ENCODE measurements at places on chromosomes 4 and X.

DNA sequence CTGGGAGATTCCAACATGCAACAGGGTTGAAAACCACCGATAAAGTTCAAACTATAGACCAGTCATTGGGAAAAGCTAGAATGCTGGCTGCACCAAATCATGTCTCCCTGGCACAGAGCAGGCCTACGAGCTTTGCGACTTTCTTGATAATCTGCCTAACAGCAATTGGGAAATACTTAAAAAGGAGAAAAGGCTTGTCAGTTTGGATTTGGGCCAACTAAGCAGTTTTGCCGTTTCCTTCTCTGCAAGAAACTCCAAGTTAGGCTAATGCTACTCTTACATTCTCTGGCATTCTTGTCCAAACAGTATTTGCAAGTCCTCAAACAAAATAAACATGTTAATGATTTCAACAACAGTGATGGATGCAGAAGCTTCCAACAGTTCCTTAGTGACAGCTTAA is 87.9 kb downstream of the PDK3 start:
- DNase-seq, result no peak

GRCh38 chr4:22129454-22130029 is 181.0 kb upstream of the KCNIP4 start:
- no peak for DNase-seq

- DNase-seq, result no peak
Measured at GRCh38 chr4:179225594-179225993, 1783.4 kb upstream of the AGA start.

GRCh38 chrX:39242187-39242586 is 440.9 kb downstream of the MID1IP1 start:
- no peak for DNase-seq

DNA sequence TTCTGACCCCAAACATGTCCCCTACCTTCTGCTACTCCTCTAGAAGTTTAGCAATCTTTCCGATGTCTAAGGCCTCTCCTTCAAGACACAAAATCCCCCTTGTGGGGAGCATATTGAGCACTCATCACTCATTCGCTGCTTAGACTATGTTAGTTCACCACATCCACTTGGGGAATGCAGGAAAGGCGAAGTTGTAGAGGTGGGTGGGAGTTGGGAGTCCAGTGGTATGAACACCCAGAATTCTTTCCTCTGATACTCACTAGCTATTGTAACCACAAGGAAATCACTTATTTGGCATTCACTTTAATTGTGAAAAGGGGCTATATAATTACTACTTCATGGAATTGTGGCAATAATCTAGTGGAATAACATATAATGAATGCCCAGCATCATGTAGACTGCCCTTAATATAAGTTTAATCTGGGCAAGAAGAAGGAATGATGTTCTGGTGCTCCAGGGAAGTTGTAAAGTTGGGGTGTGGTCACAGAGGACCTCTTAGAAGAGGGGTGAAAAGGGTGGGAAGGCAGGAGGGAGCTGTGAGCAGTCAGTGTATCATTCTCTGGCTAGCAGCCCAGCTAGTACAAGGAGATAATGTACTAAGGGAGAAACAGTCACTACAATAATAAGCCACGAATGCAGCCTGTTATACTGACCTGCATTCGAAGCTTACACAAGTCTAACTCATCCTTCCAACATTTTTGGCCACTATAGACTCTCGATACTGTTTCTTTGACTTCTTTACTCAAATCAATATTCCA is 468.2 kb upstream of the DIPK2B start:
- DNase-seq, result no peak

DNA sequence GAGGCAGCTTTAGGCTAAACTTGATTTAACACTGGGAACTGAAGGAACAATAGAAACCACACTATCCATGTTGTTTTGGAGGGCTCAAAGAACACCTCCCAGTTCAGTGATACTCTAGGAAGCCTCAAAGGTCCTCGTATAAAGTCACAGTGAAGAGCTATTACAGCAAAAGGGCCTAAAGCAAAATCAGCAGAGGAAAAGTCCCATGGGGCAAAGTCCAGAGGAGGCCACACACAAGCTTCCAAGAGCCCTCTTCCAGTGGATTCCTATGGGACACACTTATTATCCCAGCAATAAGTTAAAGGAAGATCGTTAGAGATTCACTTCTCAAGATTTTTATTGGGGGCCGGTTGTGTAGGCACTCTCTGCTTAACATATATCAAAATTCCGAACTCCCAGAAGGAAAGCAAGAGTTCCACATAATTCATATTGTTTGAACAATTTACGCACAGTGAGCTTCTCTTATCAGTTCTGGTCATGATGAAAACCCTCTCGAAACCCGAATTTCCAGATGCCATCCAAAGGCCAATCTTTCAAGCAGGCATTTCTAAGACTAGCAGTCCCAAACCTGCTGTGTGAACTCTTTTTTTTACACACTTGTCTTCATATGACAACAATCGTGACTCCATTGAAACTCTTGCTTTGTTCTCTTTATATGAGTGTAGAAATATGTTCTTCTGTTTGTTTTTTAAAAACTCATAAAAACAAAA is 53.7 kb downstream of the ANXA5 start:
- no peak for DNase-seq

GRCh38 chr4:8201321-8201781 is 2.3 kb downstream of the SH3TC1 start:
- DNase-seq, result no peak

GRCh38 chr4:7253837-7254236 is 61.5 kb downstream of the SORCS2 start:
- DNase-seq, result no peak

GRCh38 chr4:143252478-143252877 is 67.8 kb downstream of the USP38 start:
- no peak for DNase-seq

GRCh38 chr4:21367567-21367966 is 581.0 kb downstream of the KCNIP4 start:
- no peak for DNase-seq

- no peak for DNase-seq
Measured at GRCh38 chrX:27884654-27885053, 76.9 kb downstream of the MAGEB10 start.

DNA sequence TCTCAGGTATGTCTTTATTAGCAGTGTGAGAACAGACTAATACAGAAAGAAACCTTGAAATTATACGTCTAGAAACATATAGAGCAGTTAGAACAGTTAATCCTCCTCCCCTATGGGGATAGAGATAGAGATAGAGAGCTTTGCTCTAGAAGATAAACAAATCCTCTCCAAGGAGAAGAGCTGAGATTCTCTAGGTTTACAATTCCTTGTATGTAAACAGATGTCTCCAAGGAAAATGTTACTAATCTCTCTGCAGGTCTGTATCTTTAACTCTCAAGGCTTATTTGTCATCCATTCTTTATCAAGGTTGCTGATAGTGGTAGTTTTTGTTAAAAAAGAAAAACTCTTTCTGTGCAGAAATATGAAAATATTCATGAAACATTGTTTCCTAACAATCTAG is 282.1 kb upstream of the GIMD1 start:
- DNase-seq, result no peak

DNA sequence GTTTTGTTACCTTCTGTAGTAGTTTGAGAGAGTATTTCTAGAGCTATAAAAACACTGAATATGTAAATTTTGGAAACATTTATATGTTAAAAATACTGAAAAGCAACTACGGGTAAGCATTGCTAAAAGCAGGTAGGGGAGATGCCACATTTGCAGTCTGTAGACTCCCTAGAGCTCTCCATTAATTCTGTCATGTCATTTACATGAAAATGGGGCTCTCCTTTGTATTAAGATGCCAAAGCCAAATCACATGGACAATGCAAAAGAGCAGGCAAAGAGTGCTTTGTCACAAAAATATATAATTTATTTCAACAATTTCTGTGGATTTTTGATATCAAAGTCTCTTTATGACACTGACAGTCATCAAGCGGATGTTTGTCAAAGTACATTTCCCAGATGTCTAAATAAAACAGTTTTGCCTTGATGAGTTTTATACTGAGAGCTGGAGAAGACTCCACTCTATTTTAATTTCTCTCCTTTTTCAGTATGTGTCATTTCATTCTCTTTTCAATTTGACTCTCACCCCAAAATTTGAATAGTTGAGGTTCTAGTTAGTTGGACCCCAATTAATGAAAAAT is 51.8 kb downstream of the LDB2 start:
- no peak for DNase-seq

DNA sequence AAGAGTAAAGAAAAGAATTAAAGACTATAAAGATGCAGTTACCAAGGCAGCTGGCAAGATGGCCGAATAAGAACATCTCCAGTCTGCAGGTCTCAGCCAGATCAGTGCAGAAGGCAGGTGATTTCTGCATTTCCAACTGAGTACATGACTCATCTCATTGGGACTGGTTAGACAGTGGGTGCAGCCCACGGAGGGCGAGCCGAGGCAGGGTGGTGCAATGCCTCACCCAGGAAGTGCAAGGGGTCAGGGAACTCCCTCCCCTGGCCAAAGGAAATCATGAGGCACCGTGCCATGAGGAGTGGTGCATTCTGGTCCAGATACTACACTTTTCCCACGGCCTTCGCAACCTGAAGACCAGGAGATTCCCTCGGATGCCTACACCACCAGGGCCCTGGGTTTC is 20.5 kb downstream of the SPIN4 start:
- no peak for DNase-seq

DNA sequence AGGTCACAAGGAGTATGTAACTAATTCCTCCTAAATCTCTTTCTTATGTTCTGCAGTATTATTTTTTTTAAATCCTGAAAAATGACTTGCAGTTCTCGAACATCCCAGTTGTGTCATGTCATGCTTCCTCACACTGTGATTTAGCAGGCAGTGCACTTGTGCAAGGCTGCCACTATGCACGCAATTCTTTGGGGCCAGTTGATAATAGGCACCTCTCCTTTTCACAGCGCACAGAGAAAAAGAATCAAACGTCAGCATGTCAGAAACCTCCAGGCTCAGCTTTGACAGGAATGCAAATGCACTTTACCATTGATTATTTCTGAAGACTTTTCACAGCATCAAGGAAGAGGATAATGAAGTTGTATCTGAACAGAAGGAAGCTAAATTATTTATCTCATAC is 62.9 kb downstream of the FGF13 start:
- no peak for DNase-seq

DNA sequence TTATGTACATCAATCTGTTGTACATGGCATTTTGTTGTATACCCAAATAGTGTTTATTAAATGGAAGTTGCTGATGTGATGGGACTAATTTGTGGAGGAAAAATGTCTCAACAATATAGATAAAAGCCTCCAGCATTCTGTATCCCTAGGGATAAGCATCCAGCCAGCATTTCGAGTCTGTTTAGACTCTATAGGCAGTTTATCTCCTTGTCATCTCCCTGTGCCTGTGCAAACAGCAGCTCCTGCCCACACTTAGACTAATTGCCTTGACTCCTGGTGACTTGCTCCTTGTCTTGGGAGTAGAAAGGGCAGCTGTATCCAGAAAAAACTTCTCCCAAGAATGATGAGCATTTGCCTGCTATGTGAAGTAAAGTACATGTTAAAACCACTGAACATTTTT is 83.8 kb downstream of the DOCK11 start:
- no peak for DNase-seq

GRCh38 chr4:81492606-81493230 is 21.0 kb upstream of the RASGEF1B start:
- DNase-seq, result no peak

DNA sequence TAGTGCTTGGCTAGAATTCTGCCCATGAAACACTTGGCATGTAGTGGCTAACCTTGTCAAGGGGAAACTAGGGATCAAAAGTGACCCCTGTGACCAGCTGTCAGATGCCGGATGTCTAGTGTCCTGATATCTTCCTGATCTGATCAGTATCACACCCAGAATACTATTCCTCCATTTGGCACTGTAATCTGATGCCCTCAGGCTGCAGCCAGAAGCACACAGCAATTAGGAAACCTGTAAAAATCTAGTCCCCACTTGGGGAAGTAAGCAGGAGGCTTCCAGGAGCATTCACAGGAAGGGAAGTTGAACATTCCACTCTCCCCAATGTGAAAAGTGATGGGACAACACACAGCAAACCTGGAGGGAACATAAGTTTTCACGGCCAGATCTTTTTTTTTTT is 125.1 kb downstream of the HS6ST2 start:
- no peak for DNase-seq

GRCh38 chrX:46575991-46576392 is 2.4 kb downstream of the CHST7 start:
- DNase-seq, result no peak

GRCh38 chr4:23956601-23957364 is 66.9 kb upstream of the PPARGC1A start:
- DNase-seq, result no peak

Measured in activated CD4-positive, alpha-beta T cell treated with anti-CD3 and anti-CD28 coated beads for 24 hours (primary cell).